ENCODE measurements at places on chromosomes 16 and 17. TPM values are rescaled to one million over a fixed set of nuclear protein-coding genes. Genes with fewer than 3 reads are reported as not detected.

Gene G6PC1
- total RNA-seq: 0.68 TPM

Gene RNF213
- total RNA-seq: 174 TPM

Gene SUPT4H1
- total RNA-seq: 37.9 TPM

Gene TAC4
- not detected for total RNA-seq

Gene PRAC1
- total RNA-seq: 4.4 TPM

Gene HAPSTR1
- total RNA-seq: 68.5 TPM

Gene ATP2A1
- total RNA-seq: 1.1 TPM

Gene STH
- total RNA-seq: not detected

Gene MT3
- not detected for total RNA-seq

Gene TERF2IP
- total RNA-seq: 50.0 TPM

Gene KRTAP1-1
- not detected for total RNA-seq

Gene SLC5A2
- not detected for total RNA-seq

Gene CA7
- 116 TPM for total RNA-seq

Gene CRAMP1
- total RNA-seq: 18.3 TPM

Gene FBXO39
- total RNA-seq: not detected

Gene COQ9
- total RNA-seq: 154 TPM

Gene CEP112
- 12.9 TPM for total RNA-seq

Gene NAGS
- 29.9 TPM for total RNA-seq

Gene KRTAP4-4
- total RNA-seq: not detected

Gene KRTAP9-4
- total RNA-seq: not detected

Gene EMP2
- total RNA-seq: 51.0 TPM

Gene CNTNAP1
- total RNA-seq: 43.8 TPM

Gene KRTAP3-2
- not detected for total RNA-seq

Gene UTS2R
- total RNA-seq: not detected

Gene RPUSD1
- total RNA-seq: 16.1 TPM

Gene KRTAP3-1
- not detected for total RNA-seq

Gene KRTAP17-1
- total RNA-seq: not detected

Gene RUNDC3A
- 7.6 TPM for total RNA-seq

Gene PHF23
- 33.5 TPM for total RNA-seq

Gene NACA2
- total RNA-seq: not detected

Gene CLEC18A
- total RNA-seq: 2.2 TPM

Gene KRT20
- total RNA-seq: 797 TPM

Gene CDK5R1
- total RNA-seq: 1.5 TPM

Gene ICAM2
- 9.3 TPM for total RNA-seq

Gene GGT6
- 270 TPM for total RNA-seq

Gene PABPN1L
- total RNA-seq: not detected

Gene C16orf96
- not detected for total RNA-seq

Gene TPPP3
- 5.7 TPM for total RNA-seq

Gene DBNDD1
- 6.8 TPM for total RNA-seq

Gene SEPHS2
- 144 TPM for total RNA-seq

Gene STX1B
- total RNA-seq: not detected

Gene CACNG5
- total RNA-seq: not detected

Gene HP
- total RNA-seq: 1.9 TPM

Gene GRAPL
- 4.1 TPM for total RNA-seq

All from transverse colon (tissue), 4 donors.